ENCODE measurements at places on chromosomes 5 and 9.

DNA sequence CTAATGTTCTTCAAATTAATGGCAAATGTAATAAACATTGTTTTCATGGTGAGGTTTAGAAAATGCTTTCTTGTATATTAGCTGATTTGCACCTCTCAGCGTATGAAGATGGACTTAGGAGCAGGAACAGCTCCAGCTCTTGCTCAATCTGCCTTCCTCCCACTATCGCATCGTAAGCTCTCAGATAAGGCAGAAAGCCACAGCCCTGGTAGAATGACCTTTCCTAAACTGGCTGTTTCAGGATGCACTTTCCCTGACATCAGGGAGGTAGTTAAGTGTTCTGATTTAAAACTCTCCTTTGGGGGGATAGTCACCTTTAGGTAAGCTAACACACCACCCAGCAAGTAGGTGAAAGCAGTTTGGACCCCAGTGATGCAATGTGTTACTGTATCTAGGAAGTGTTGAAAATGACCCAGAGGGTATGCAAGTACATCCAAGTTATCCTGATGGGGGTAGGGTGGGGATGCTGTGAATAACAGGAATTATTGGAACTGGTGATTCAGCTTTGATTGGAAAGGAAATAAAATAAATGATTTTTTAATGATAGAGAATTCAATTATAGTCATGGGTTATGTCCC lies 72.3 kb downstream of the LMNB1 start:
- DNase-seq: no peak

- DNase-seq: no peak
Measured at GRCh38 chr9:26567976-26568375, 324.6 kb downstream of the CAAP1 start.

DNA sequence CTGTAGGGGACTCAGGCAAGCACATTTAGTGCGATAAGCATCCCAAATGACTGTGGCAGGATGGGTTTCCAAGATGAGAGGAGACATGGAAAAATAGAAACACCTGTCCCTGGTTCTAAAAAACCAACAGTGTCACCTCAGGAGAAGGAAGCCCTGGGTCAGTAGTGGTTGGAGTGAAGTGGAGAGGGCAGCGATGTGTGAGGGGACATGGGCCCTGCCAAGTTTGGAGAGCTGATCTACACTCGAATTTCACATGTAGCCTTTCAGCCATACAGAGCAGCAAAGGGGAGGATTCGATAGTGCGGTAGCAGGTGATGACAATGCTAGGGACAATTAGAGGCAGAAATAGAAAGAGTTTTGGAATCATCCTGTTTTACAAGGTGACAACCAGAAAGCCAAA lies 32.6 kb upstream of the LHX2 start:
- DNase-seq: no peak

GRCh38 chr5:136242136-136242535 lies 49.2 kb upstream of the SMIM32 start:
- DNase-seq: no peak

DNA sequence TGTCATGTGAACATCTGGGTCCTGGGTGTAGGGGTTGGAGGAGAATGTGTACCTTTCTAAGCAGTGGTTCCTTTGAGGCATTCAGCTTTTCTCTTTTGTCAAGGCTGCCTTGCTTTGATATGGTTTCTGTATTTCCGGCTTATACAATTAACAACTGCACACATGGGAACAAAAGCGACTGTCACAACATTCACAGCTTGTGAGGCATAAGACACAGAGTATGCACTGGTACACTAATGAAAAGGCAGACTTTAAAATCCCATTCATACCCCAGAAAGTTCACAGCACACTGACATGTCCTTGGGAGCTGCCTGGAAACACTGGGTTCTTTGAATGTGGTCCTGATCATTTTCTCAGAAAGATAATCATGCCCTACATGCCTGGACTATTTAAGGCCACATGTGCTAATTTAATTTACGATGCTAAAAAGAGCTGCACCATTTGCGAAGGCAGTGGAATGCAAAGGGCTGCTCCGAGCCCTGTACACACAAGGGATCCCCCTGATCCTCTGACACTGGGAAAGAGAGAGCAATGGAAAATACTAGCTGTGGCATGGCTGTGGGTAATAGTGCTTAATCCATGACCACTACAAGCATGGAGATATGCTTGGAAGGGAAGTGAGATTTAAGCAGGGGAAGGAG lies 131.8 kb downstream of the EFNA5 start:
- no peak for DNase-seq

- DNase-seq: peak; percentile 78
Measured at GRCh38 chr9:26326563-26326962, 566.0 kb downstream of the CAAP1 start.

Data from fibroblast of skin of right biceps (primary cell).